Endodermal cell (in vitro differentiated cells): ENCODE measurements at places on chromosomes 3 and 15.
A peak's percentile ranks its signal among the peaks of the same experiment; 100 is the strongest.

- DNase-seq = peak; percentile 38
Measured at GRCh38 chr15:85839643-85840042, 44.9 kb upstream of the KLHL25 start.

GRCh38 chr15:42604894-42605744 is 29.7 kb downstream of the STARD9 start:
- DNase-seq = no peak

DNA sequence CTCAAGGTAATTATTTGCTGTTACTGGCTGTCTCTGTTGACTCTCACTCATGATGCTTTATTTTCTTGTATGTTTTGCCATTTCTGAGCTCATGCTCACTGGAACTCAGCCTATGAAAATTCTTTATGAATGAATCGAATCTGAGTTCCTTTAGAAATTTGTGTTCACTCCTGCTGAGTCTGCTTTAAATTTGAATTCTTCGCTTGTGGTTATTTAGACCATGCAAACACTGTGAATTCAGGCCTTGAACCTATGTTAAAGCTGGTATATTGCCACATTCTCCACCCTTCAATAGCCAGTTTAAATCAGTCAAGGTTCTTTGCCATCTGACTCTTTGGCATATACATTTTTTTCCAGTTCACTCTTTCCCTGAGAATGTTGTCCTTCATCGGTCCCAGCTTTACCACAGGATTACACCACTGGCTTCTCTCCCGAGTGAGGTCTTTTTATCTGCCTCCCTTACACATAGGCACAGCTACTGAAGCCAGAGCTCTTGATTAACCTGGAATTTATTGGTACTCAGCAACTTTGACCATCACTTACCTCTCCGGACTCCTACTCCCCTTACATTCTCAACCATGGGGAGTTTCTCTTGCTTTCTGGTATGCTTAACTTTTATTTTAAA is 400.6 kb downstream of the VPS13C start:
- DNase-seq = no peak

DNA sequence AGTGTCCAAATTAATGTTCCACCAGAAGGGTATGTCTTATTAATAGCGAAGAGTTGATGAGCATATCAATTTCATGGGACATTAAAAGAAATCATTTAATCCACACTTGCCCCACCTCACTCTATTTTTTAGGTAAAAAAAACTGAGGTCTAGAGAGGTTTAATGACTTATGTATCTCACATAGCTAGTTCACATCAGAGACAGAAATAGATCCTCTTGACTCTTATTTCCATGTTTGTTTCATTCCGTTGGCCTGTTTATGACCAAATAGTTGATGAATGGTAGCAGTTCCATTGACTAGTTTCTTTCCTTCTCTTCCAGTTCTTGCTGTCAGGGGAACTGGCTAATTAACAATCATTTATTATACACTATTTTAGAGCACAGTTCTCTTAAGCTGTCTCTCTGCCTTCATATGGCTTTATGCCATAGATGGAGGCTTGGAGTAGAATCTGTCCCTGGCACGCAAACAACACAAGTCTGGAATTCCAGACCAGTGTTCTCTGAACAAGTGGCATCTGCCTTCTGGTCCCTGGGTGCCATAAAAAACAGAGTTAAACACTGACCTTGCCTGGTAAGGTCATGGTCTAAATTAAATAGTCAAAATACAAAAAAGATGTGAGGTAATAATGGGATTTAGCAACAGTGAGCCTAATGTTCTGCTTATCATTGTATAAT is 220.0 kb upstream of the CGNL1 start:
- no peak for DNase-seq

GRCh38 chr3:981156-981555 is 111.7 kb upstream of the CNTN6 start:
- DNase-seq = no peak

- no peak for DNase-seq
Measured at GRCh38 chr15:40743485-40743901, 11.6 kb downstream of the RMDN3 start.

- no peak for DNase-seq
Measured at GRCh38 chr15:100623301-100623700, 20.9 kb downstream of the ASB7 start.

GRCh38 chr3:51687431-51688205 is 16.6 kb downstream of the TEX264 start:
- DNase-seq = no peak

DNA sequence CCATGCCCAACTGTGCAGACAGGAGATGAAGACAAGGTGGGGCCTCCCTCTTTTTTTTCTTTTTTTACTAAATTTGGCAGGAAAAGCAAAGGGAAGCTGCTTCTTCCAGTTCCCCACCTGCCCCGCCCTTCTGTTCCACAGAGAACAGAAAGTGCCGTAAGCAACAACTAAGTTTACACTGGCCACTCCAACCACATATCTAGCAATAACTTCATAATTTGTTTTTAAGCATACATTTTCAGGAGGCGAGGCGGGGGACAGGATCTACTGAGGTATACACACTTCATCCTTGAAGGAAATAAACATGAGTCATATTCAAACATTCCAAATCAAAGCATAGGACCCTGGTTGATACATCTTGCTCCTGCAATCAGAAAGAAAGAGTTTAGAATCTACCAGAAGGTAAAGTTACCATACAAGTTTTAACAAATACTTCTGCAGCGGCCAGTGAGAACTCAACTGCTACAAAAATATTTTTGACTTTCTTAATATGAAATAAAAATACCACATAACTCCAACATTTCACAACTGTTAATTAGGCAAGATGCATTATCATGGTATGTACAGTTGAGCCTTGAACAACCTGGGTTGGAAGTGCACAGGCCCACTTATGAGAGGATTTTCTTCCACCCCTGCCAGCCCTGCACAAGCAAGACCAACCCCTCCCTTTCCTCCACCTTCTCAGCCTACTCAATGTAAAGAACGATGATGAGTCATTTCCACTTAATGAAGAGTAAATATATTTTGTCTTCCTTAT is 50.7 kb downstream of the FOXP1 start:
- no peak for DNase-seq

DNA sequence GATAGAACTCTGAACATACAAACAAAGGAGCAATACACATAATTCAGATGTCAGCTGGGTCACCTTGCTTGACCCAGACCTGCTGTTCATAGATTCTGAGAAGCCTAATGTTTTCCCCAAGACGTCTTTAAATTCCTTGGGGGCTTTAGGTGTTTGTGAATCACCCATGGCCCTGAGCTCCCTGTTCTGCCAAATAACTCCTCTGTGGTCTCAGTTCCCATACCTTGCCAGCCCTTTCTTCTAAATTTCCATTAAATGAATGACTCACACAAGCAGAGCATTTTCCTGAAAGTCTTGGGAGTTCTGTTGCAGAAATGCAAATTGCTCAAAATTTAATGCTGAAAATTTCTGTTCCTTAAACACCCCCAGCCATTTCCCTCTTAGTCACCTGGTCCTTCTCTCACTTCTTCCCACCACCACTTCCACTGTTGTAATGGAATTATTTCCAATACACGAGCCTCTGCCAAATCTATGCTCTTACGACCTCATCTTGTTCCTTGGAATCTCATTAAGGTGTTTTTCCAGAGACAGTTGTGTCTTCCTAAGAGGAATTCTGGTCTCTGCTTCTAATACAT is 33.4 kb upstream of the PSMD6 start:
- DNase-seq = no peak

- DNase-seq = no peak
Measured at GRCh38 chr3:13265507-13265906, 154.6 kb downstream of the NUP210 start.

DNA sequence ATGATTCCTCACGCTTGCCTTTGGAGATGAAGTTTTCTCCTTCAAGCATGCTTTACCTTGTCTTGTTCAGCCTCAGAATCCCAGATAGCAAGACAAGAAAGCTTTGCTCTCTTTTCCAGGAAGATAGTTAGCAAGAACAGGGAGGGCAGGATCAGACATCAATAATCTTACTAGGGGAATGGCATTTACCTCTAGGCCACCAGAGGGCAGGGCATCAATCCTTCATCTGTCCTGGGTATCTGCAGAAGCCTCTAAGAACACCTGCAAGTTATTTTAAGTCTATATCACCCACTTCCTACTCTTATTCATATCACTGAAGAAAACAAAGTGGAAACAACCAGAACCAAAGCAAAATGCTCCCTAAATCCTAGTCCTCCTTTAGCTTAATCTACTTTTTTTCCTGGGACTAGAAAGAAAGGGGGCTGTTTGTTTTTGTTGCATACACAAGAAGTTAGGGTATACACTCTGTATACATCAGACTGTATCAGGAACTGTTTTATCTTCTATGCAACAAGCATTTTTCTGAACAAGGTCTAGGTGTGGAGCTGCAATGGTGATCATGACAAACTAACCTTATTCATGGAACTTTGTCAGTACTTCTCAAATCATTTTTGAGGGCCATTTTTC is 862.5 kb downstream of the CADM2 start:
- peak; percentile 80 for DNase-seq

DNA sequence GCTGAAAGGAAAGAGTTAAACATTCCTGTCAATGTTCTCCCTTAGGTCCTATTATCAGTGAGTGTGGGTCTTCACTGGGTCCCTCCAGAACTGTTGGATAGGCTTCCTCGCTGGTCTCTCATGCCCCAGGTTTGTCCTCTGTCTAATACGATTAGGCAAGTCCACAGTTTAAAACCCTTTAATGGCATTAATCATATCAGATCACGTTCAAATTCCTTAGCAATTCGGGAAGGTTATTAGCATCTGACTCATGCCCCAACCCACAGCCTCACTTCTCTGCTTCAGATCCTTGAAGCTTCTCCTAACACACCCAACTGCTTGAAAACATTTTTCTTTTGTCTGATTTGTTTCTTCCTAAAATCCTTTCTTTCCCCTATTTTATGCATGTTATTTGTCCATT is 224.3 kb upstream of the ATP10A start:
- no peak for DNase-seq

- DNase-seq = no peak
Measured at GRCh38 chr3:11407644-11408043, 135.4 kb downstream of the ATG7 start.

GRCh38 chr3:144843099-144843498 is 871.5 kb downstream of the DIPK2A start:
- DNase-seq = no peak

DNA sequence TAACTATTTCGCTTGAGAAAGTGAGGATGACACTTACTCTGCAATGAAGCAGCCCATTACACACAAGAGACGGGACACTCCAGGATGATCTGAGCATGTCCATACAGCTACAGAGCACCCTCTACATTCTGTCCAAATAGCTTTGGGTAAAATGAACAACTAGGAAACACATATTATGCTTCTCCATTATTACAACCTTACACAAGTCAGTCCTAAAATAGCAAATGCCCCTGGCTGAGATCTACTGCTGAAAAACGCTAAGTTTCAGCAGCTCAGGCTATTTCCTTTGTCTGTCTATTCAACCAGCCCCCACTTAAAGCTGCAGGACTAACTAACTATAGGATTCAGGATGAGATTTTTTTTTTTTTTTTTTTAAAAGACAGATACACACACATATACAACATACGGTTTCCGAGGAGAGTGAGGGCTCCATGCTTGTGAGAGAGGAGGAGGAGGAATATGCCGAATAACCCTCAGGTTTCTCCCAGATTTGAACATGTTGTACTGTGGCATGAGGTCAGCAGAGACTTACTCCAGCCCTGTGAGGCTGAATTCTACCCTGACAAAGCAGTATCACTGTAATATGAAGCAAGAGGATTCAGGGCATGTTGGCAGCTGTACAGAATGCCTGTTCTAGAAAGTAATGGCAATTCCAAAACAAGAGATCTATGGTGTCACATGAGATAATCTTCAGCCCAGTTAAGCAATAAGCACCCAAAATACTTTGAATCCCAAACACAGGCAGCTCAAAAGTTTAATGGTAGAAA is 117.3 kb upstream of the PLXND1 start:
- no peak for DNase-seq

- DNase-seq = peak; percentile 81
Measured at GRCh38 chr3:197417441-197417840, 119.0 kb upstream of the DLG1 start.

DNA sequence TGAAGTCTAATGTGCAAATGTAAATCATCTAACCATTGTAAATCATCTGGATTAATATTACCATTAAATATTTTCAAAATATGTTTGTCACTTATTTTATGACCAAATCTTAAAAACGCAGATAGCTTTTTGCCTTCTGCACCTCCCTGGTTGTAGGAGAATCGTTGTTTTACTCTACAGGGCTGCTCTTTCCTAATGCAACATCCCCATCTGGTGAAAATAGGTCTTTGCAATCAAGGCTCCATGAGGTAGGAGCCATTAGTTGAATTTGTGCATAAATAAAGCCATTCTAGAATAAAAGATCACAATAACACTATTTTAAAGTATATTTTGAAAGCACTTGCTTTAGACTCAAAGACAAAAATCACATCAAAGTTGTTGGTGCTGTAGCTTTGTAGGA is 535.6 kb upstream of the AGTR1 start:
- no peak for DNase-seq

GRCh38 chr3:81468391-81468790 is 293.1 kb downstream of the GBE1 start:
- no peak for DNase-seq

DNA sequence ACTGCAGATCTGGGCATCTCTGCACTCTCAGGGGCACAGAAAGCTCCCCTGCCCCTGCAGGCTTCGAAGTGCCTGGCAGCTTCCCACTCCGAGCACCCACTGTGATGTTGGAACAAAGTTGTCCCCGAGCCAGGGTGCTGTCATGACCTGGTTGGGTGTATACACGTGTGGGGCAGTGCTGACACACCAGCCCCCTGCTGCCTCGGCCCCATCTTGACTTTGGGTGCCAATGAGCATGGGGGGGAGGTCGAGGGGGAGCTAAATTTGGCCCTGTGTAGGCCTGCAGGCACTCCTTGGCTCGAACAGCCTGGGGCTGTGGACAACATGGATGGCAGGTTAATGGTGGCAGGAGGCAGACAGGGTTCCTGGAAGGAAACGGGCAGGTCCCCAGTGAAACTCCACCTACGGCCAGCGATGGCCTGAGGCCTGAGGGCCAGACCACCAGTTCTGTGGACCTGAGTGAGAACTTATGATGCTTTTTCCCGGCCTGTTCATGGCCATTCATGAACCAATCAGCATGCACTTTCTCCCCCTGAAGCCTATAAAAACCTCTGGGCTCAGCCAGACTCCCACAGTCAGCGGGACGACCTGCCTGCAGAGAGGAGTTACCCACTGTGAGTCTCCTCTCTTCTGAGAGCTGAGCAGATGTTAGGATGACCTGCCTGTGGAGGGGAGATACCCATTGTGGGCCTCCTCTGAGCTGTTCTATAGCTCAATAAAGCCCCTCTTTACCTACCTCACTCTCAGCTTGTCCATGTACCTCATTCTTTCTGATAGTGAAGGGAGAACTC is 1029.1 kb upstream of the GBE1 start:
- DNase-seq = no peak
